ENCODE measurements at places on chromosomes 1 and 21. TPM values are rescaled to one million over a fixed set of nuclear protein-coding genes. Genes with fewer than 3 reads are reported as not detected.

DNA sequence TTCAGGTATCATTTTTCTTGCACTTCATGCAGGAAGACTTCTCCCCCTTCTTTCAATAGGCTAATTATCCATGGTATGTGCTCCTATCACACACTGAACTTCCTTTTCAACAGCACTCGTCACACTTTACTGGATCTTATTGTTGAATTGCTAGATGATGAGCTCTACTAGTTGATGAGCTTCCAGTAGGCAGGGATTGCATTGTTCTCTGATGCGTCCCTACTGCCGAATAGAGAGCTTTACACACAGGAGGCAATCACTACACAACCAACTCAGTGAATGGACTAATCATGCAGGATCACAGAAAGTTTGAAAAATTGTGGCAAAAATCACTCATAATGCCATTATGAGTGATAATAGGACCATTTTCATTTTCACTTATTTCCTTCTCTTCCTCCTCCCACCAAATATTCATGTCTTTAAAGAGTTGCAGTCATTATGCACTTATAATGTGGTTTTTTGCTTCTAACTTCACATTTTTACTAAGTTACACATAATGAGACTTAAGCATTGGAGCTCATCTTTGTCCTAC is 128.1 kb upstream of the ZNF648 start:
- no peak for ATAC-seq

GOLT1A gene
- 0.49 TPM for total RNA-seq

DNA sequence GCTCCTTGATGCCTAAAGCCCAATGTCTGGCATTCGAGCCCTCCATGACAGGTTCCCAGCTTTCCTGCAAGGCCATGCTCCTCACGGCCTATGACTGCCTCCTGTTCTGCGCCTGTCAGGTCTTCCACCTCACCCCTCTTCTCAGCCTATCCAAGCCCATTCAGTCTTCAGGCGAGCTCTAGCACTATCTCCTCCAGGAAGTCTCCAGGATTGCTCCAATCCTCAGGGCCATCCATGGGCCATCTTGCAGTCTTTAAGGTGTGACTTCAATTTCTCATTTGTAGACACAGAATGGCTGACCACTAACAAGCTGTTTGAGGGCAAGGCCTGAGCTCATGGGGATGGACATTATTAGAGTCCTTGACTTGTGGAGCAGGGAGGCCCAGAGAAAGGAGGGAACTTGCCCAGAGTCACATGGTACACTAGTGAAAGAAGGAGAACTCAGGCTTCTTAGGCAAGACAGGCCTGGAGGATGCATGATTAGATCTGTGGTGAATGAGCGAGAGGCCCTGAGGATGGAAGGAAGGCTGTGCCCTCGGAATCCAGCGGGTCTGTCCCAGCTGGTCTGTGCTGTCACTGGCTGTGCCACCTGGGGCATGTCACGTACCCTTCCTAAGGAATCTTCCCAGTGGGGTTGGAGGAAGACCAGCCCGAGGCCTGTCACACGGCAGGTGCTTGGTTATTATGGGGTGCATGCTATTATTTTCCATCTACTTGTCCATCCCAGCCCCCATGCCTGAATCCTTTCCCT is 1.2 kb upstream of the ACOT11 start:
- no peak for ATAC-seq

DNA sequence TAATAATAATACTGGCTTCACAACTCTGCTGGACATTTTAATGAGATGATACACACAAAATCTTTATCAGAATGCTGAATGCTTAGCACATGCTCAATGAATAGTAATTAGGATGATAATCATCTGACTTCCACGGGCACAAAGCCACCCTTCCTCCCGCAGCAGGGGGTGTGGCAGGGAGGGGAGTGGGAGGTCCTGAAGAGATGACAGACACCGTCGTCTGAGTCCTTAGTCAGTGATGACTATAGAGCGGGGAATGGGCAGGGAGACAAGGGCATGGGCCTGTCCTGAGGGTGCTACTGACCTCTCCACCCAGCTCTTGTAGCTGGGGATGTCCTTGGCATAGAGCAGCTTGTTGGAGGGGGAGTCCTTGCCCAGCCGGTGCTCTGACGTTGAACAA is 117.6 kb upstream of the CD34 start:
- ATAC-seq = no peak

DCDC2B gene
- 3.7 TPM for total RNA-seq

FMO1 gene
- 1.2 TPM for total RNA-seq

- ATAC-seq = no peak
Measured at GRCh38 chr1:26191739-26192138, 1.3 kb downstream of the CATSPER4 start.

DNA sequence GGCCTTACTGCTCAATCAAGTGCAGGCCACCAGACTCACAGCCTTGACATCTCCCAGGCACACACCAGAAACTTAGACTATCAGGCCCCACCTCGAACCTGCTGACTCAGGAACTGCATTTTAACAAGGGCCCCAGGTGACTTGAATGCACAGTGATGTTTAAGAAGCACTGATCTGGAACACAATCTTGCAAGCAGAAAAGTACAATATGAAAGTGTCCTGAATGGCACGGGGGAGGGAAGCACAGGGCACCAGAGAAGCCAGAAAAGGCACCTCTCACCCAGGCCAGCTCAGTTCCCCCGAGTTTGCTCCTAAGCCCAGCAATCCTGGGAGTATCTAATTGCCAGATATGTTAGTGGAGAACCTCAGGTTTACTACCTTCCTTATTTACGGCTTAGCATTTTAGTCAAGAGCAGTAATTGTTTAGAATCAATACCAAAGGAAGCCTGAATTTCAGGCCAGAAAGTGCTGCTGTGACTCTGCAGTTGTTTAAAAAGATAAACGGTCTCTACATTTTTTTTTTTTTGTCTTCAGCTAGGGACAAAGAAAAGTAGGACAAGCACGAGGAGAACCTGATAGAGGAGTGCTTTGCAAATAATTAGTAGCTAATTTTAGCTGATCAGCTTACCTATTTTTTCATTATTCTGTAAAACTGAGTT is 50.9 kb upstream of the CDC42BPA start:
- ATAC-seq = no peak

GRCh38 chr1:160046494-160047110 is 14.8 kb upstream of the PIGM start:
- peak; percentile 64 for ATAC-seq

GRCh38 chr1:117824616-117825015 is 104.8 kb downstream of the GDAP2 start:
- ATAC-seq = no peak

GRCh38 chr1:216081445-216081844 is 341.8 kb downstream of the USH2A start:
- ATAC-seq = no peak

NUDT17 gene
- 4.7 TPM for total RNA-seq

FPGT gene
- 13.3 TPM for total RNA-seq

DNA sequence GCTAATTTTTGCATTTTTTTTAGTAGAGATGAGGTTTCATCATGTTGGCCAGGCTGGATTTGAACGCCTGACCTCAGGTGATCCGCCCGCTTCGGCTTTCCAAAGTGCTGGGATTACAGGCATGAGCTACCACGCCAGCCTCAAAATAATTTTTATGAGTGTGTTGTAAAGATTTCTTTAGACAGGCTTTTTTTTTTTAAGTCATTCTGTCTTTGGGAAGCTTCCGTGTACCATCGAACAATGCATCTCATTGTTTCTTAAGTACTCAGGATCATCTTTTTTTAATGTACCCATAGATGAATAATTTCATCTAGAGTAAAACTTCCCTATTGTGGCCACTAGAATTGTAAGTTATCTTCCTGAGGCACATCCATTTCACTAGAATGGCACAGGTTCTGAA is 19.6 kb upstream of the SDC3 start:
- ATAC-seq = no peak

DNA sequence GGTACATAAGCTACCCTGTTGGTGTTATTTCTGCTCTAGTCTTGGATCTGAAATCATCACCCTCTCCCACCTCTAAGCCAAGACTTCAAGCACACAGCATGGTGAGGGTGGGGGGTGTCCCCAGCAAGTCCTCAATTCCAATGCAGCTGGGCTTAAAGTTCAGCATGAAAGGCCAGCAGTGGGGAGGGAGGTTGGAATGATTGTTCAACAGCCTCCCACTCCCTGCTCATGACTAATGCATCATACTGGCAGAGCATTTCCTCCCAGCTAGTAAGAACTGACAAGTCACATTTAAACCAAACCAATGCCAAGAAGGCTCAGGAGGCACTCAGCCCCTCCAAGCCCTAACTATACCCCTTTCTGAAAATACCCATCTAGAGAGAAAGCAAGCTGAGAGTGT is 50.1 kb downstream of the TIAM1 start:
- ATAC-seq = no peak

DNA sequence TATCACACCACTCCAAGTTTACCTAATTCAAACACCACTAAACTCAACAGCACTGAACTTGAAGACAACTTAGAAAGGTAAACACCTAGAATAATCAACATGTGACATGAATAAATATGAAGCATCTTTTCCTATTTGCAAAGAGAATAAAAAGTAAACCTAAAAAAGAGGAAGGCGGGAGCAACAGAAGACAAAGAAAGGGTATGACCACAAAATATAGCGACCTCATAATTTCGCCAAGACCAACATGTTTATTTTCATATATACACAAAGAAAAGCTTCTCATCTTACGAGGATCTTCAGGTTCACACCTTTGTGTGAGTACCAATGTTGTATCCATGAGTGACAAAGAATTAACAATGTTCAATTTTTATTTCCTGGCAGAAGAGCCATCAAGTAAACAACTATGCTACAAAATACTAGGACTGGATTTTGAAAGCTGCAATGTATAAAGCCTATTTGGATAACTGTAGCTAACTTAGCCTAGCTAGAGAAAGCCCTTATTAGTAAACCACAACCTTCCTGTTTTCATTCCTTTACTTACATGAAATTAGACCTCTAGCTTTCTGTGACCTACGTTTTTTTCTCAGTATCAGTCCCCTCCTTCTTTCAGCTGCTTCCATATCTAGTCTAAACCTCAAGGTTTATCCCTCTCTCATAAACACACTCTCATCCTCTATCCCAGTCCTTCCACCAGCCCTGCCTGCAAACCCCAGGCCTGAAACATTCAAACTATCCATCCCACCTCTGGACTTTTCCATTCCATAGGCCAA is 21.3 kb upstream of the PHTF1 start:
- no peak for ATAC-seq

BSND gene
- total RNA-seq = 0.38 TPM

TINAGL1 gene
- total RNA-seq = 1.7 TPM

DNA sequence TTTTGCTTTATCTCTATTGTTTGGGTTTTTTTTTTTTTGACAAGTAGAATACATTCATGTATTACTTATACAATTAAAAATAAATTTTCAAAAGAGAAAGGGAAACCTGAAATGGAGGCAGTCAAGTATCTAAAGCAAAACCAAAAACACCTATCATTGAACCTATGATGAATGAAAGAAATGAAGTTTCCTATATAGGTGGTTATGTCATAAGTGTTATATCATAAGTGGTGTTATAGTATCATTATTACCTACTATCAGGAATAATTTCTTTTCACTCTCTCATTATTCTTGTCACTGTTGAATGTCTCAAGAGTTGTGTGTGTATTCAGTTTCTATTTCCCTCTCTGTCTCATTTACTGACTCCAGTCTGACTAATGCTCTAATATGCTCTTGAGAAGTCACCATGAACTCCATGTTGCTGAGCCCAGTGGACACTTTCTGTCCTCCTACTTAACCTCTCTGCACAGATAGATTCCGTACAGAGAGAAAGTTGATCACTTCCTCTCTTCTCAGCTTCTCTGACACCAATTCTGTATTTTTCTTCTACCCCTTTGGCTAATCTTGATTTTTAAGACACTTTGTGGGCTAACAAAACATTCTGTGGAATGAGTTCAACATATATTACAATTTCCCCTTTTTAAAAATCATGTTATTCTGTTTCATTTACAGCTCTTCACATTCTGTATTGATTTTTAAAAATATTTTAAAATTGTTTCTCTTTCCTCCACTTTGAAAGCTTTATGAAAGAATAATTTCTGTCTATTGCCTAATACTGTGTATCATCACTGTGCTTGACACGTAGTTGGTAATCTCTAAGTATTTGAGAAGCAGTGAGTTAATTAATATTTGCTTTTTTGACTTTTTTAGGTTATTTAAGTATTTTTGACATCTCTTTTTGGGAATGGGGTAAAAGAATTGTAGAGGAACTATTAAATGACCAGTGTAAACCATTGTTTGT is 50.1 kb downstream of the RASAL2 start:
- ATAC-seq = no peak

DNA sequence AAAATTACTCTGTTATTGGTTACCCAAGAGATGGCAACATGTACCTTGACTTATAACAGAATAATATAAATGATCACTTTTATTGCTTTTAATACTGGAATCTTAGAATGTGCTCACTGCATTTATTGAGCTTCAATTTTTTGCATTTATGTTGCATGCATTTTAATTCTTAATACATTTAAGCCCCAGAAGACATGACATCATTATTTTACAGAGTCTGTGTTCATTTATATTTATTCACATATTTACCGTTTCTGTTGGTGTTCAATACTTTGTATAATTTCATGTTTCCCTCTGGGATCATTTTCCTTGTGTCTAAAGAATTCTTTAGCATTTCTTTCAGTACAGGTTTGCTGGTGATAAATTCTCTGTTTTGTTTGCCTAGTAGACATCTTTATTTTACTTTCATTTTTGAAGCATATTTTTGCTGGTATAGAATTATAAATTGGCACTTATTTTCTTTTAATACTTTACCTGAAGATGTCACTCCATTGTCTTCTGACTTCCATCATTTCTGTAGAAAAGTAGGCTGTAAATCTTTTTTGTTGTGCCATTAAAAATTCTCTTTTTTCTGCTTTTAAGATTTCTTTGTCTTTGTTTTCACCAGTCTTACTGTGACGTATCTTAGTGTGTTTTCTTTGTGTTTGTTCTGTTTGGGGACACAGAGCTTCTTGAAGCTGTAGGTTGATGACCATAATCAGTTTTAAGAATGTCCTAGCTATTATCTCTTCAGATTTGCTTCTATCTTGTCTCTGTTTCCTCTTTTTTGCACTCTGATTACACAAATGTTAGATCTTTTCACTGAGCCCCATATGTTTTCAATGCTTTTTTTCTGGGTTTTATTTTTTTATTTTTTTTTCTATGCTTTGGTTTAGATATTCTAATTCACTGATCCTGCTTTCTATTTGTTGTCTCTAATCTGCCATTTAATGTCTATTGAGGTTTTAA is 26.9 kb downstream of the DISP3 start:
- no peak for ATAC-seq

GRCh38 chr1:217059401-217059800 is 336.2 kb upstream of the ESRRG start:
- no peak for ATAC-seq

DNA sequence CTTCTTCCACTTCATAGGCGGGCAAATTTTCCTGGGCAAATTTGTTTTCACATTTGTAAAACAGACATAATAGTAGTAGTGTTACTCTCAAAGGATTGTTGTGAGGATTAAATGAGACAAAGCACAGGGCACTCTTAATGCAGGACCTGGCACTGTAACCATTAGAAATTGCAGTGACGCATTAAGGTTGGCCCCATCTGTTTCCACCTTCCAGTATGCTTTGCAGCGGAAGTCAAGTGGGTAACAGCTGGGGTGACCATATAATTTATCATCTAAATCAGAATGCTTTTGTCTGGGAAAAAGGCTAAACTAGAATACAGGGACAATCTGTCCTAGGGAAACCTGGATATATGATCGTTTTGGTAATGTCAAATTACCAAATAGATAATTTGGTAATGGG is 132.5 kb upstream of the CACHD1 start:
- peak; percentile 42 for ATAC-seq
